ENCODE measurements at places on chromosomes 4 and X.

GRCh38 chr4:47686294-47686872 is 151.5 kb downstream of the CORIN start:
- DNase-seq: no peak

GRCh38 chr4:14025111-14025510 is 397.6 kb upstream of the BOD1L1 start:
- no peak for DNase-seq

DNA sequence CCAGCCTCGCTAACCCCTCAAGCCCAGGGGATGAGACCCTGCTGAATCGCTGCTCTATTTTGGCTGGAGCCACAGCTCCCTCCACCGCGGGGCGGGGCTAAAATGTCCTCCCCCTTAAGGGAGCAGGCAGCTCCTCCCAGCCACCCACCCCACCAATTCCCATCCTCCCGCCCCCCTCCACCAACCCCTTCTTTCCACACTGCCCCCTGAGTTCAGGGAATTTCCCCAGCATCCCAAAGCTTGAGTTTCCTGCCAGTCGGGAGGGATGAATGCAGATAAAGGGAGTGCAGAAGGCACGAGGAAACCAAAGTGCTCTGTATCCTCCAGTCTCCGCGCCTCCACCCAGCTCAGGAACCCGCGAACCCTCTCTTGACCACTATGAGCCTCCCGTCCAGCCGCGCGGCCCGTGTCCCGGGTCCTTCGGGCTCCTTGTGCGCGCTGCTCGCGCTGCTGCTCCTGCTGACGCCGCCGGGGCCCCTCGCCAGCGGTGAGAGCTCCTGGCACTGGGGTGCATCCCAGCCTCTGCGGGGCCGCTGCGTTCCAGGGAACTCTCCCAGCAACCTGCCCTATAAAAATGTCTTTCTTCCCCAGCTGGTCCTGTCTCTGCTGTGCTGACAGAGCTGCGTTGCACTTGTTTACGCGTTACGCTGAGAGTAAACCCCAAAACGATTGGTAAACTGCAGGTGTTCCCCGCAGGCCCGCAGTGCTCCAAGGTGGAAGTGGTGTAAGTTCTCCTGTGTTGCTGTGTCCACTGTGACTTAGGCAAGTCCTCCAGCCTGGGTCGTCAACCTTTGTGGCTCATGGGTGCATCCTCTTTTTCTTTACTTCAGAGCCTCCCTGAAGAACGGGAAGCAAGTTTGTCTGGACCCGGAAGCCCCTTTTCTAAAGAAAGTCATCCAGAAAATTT is at the start of gene CXCL6:
Gene CXCL6, plus strand, starts transcription at position 306 of the 907 bp plus-strand sequence. Its CDS starts 73 bp downstream, at position 379.
- no peak for DNase-seq

DNA sequence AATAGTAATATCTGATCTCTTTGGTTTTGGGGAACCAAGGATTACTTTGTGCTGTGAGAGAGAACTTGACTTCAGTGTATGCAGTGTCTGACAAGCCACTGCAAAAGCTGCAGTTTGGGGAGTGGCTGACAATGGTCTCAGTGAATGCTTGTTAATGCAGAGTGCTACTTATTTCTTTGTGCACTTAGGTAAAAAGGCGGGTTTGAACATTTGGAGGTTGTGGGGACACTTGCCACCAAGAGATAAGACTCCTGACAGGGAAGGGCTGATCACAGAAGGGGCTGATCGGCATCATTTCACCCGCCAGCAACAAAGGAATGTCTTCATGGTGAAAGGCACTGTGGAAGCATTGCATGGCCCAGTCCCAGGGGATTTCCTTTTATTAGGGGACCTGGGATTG is 28.6 kb upstream of the USP46 start:
- DNase-seq: no peak

DNA sequence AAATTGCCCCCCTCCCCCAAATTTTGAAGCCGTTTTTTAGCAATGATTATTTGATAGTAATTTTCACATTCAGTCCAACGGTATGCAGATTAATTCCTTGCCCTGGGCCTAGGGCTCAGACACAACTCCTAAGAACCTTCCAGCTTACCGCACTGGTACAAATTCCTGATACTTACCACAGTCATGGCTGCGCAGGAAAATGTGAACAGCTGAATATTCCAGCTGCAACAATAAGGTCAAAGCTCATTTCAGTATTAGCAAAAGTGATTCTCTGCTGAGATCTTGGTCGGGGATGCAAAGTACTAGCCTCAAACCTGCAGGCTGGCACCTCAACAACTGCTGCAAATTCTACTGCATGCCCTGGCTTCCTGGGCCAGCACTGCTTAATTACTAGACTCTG is 3.0 kb downstream of the ATP11C start:
- DNase-seq: no peak
